ENCODE measurements at places on chromosomes 16 and 17. TPM values are rescaled to one million over a fixed set of nuclear protein-coding genes. Genes with fewer than 3 reads are reported as not detected.

Gene PRAC1
- total RNA-seq: not detected

DNA sequence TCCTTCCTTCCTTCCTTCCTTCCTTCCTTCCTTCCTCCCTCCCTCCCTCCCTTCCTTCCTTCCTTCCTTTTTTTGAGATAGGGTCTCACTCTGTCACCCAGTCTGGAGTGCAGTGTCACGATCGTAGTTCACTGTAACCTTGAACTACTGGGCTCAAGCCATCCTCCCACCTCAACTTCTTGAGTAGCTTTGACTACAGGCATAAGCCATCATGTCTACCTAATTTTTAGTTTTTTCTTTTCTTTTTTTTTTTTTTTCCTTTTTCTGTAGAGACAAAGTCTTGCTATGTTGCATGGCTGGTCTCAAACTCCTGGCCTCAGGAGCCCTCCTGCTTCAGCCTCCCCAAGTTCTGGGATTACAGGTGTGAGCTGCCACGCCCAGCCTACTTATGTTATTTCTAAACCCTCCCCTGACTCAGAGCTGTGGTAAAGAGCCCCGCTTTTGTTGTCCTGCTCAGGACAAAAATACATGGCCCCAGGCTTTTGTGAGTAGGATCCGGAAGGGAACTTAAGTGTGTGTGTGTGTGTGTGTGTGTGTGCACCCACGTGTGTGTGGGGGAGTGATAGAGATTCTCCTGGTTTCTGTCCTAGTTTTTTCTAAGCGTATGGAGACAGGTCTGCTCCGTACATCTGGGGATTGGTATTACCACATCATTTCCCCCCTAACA is 67.1 kb downstream of the PRKCB start:
- no peak for DNase-seq

GRCh38 chr16:1194665-1195392 is 30.2 kb downstream of the TPSG1 start:
- no peak for DNase-seq

Gene FTSJ3
- total RNA-seq: 40.8 TPM

DNA sequence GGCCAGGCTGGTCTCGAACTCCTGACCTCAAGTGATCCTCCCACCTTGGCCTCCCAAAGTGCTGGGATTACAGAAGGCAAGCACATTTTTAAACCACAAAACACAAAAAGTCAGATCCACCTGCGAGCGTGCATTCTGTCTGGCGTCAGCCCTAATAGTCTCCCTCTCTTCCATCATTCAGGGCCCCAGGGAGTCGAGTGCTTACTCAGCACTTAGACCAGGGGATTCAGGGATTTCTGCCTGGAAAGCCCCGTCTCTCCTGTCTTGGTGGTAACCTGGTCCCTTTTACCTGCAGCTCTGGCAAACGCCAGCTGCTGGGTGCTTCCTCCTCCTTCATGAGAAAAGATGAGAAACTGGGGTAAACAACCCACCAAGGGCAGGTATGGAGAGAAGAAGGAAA is 443.1 kb downstream of the SOX9 start:
- DNase-seq: no peak

Gene SHBG
- 2.5 TPM for total RNA-seq

DNA sequence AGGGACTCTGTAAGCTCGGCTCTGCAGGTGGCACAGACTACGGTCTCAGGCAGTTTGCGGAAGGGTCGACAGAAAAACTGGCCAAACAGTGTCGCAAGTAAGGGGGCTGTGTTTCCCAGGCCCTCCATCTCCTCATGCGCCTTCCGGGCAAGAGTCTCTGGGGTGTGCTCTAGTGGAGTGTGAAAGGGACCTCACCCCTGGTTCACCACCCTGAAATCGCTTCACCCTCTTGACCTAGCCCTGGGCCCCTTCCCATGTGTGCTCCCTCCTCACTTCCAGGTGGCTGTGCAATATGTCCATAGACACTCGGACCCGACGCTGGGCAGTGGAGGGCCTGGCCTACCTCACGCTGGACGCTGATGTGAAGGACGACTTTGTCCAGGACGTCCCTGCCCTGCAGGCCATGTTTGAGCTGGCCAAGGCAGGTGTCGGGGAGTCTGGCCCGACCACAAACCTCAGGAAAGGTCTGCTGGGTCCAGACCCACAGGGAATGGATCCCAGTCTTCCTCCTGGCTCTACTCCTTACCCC is 22.3 kb downstream of the UNC45B start:
- no peak for DNase-seq

GRCh38 chr16:14194721-14195120 is 123.6 kb downstream of the MRTFB start:
- no peak for DNase-seq

- no peak for DNase-seq
Observed at GRCh38 chr16:28003923-28004322, 59.6 kb downstream of the GSG1L start.

Gene PPY
- total RNA-seq: not detected

GRCh38 chr17:55416470-55417052 is 5.1 kb downstream of the MMD start:
- no peak for DNase-seq

Gene ANKRD40CL
- not detected for total RNA-seq

DNA sequence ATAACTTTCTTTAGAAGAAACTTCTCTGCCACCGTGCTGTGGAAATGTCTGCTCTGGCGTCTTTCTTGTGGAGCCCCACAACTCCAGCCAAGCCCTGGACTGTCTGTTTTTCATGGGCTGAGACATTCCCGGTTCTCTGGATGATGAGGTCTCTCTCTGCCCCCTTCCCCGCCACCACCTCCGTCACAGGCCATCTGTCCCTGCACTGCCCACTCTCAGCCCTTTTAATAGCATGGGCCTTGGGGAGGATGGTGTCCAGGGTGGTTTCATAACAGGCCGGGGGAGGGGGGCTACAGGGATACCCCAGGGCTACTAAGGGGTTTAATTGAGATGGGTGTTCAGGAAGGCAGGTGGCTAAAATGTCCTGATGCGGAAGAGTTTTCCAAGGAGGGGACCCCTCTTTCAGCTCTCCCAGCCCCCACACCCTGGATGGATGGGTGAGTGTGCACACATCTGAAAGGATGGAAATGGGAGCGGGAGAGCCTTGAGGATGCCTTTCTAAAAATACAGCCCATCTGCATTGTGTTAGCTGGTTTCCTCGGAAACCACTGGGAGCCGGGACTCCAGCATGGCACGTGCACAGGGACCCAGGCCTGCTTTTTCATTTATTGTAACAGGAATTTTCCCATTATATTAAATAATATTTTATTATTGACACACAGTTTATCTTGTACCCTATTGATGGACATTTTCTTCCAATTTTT is 14.6 kb upstream of the NDRG4 start:
- no peak for DNase-seq

- DNase-seq: no peak
Observed at GRCh38 chr17:67466251-67466796, 89.2 kb downstream of the PITPNC1 start.

Gene TBX21
- 1.3 TPM for total RNA-seq

DNA sequence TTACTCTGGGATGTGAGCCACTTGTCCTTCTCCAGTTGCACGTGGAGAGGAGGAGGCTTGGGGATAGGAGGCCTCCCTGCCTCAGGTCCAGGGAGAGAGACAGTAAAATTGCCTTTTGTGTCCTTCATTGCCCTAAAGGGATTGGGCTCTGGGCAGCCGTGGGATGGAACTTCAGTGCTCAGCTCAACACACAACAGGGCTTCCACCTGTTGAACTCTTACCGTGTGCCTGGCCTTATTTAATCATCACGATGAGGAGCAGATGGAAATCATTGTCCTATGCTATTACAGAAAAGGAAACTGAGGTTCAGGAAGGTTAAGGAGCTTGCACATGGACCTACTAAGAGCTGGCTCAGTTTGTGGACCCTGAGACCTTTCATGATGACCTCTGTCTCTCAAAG is 92.4 kb upstream of the CDC42EP4 start:
- no peak for DNase-seq

- DNase-seq: peak; percentile 38
Observed at GRCh38 chr17:45021607-45022287, 29.7 kb downstream of the DCAKD start.

All from omental fat pad (tissue), 4 donors.